ENCODE measurements at places on chromosomes 1 and 21.
A peak's percentile ranks its signal among the peaks of the same experiment; 100 is the strongest.

- DNase-seq = no peak
Measured at GRCh38 chr1:86195281-86195680, 38.7 kb upstream of the COL24A1 start.

DNA sequence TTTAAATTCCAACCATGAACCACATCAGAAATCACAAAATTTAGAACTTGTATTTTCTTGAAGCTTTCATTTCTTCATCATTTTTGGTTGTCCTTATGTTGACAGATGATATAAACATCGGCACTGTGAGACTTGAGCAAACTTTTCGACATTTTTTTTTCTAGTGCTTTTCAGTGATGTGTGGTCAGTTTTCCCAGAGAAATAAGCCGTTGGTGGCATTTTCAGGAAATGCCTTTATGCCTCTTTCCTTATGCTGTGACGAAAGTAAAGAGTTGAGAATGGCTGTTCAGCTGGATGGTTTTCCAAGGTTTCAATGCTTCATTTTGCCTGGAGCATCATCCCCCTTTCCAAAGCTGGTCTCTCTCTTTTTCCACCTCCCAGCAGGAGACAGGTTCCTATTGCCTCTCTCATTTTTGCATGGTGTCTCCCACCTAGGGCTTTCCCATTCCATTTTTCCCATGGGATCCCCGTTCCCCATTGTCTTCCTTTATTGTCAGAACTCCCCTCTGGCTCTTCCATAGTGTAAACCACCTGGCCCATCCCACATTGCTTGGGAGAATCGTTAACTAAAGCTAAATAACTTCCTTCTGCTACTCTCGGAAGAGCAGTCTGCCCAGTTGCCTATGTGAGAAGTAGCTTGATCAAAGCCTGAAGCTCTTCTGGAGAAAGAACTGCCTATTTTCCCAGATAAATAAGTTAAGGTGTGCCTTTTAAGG lies 61.4 kb upstream of the DYNLT5 start:
- DNase-seq = no peak

- DNase-seq = no peak
Measured at GRCh38 chr1:183391863-183392262, 26.3 kb downstream of the NMNAT2 start.

DNA sequence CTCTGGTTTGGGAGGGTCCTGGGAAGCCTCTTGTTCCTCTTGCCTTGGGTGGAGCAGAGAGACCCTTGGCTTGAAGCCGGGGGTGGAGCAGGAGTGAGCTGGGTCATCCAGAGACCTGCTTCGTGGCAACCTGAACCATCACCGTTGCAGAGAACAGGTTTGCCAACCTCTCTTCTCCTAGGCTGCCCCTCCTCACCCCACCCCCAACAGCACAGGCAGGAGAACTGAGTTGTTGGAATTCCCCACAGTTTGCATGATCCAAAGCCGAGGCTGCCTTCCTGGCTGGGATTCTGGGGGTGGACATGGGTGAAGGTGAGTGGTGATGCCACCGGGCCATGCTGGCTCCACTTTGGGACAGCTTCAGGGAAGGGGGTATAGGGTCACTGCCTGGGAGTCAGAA lies 2.2 kb downstream of the WNT4 start:
- DNase-seq = no peak

DNA sequence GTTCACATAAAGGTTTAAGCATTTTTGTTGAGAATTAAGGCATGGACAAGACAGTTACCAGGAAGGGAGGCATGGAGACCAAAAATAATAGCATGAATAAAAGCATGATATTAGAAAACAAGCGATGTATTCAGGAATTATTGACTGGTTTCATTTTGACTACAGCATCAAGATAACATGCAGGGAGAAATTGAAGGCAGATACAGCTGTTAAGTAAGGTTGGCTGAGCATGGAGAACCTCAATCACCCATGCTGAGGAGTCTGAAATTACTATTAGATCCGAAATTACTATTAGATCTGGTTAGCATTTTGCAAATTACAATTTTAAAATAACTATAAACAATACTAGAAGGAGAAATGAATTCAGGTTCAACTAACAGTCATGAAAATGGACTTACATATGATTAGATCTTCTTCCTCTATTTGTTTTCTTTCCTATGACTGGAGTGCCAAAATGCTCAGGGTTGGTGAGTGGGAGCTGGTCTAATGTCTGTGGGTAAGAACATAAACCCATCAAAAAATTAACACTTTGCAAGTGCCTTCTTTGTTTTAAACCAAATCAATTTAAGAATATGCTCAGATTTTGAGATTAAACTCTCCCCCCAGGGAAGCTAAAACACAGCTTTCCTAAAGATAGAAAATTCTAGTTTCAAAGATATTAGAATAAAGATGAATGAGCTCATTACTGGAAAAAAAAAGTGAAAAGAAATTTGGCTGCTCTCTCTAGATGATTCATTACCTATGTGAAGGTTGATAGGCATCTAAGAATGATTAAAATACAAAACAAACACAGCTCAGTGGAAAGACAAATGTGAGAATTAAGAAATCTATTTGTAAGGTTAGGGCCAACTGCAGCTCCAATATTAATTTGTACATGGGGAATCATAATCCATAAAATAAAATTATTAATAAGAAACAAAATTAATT lies 81.7 kb downstream of the ARID4B start:
- no peak for DNase-seq

DNA sequence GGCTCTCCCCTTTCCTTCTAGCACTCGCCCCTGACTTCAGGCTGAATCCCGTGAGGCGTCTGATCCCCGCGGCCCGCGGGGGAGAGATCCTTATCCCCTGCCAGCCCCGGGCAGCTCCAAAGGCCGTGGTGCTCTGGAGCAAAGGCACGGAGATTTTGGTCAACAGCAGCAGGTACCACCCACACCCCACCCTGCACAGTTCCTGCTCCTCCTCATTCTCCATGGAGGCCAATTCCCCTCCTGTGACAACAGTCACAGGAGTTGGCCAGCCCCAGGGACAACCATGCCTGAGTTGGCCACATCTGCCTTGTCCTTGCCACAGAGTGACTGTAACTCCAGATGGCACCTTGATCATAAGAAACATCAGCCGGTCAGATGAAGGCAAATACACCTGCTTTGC lies 20.0 kb downstream of the TMEM81 start:
- no peak for DNase-seq

GRCh38 chr1:53025034-53025768 lies 36.8 kb upstream of the PODN start:
- DNase-seq = no peak

DNA sequence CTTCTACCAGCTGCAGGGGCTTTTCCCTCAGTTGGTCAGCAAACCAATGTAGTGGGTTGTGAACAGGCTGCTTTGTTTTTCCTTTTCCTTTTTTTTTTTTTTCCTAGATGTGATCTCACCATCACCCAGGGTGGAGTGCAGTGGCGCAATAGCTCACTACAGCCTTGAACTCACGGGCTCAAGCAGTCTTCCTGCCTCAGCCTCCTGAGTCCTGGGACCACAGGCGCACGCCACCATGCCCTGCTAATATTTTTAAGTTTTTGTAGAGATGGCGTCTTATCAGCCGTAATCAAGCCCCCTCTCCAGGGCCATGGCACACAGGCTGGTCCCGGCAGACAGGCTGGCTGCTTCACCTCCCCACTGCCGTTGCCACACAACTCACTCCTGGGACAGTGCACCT lies 3.4 kb upstream of the TRIM11 start:
- no peak for DNase-seq

DNA sequence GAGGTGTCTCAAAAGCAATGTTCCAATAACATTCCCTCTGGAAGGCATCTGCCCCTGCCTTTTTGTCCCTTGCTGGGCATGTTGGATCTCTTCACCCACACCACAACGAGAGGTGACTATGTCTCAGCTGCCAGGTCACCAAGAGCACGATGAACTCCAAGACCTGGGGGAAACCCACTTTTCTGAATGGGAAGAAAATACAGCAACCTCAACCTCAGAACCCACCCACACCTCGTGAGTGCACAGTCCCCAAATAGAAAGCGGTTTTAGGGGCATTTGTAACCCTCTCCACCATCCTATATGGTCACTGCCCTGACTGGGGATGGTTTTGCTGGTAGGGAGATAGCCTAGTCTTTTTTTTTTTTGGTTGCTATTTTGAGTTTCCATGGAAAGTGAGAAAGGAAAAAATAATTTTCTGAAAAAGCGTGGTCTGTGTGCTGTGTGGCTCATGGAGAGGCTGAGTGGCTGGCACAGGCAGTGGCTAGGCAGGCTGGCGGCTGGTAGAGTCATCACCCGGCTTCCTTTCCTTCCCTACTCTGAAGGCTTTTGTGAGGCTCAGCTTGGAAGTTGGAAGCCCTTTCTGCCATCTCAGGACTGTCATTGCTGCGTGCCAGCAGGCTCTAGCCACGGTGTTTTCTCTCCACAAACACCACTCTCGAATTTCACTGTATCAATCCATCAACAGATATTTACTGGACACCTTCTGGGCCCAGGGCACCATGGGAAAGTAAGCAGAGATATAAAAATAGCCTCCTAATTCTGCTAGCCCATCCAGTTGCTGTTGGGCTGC lies 15.8 kb downstream of the TSPAN2 start:
- no peak for DNase-seq

DNA sequence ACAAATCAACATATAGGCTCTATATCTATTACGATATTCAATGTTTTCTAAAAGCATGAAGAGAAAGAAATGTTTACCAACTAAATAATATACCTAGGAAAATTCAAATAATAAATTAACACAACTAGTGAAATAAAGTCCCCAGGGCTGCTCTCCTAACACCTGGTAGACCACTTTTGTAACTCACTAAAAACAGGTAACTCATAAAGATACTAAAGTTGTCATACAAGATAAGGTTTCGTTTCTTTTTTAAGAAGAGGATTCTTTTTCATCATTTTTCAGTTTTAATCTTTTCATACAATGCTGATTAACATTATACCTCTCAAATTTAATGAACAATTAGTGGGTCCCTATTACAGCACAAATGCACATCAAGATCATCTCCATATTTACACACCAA lies 99.0 kb downstream of the ZZZ3 start:
- DNase-seq = no peak

DNA sequence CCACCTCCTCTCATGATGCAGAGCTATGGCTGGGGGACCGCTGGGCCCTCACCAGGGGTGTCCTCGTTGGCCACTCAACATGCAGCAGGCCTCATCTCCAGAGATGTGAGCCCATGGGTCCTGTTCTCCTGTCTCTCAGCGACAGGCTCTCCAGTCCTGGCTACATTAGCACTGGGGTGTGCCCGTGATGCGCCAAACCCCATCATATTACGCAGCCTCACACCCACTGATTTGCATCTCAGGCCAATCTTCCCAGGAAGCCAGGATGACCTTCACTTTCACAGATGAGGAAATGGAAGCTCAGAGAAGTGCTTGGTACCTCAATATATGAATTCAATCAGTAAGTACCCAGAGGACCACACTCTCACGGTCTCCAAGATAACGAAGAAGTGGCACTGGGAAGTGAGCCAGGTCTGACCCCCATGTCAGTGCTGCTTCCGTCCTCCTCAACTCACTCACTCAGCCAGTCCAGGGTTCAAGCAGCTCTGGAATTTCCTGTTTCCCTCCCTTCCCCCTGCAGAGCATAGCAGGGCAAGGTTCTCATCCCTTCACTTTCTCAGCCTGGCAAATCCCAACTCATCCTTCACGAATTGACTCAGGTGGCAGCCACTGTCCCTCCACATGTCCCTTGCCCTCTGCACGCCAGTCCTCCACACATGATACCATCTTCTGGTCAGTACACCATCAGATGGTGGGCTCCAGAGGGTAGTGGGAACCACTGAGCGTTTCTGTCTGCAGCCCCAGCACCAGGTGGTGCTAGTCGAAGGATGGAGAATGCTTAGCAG lies 28.9 kb upstream of the EVA1B start:
- no peak for DNase-seq

- no peak for DNase-seq
Measured at GRCh38 chr1:204319027-204319426, 40.7 kb downstream of the PLEKHA6 start.

GRCh38 chr1:18174037-18174436 lies 66.4 kb downstream of the IGSF21 start:
- no peak for DNase-seq

DNA sequence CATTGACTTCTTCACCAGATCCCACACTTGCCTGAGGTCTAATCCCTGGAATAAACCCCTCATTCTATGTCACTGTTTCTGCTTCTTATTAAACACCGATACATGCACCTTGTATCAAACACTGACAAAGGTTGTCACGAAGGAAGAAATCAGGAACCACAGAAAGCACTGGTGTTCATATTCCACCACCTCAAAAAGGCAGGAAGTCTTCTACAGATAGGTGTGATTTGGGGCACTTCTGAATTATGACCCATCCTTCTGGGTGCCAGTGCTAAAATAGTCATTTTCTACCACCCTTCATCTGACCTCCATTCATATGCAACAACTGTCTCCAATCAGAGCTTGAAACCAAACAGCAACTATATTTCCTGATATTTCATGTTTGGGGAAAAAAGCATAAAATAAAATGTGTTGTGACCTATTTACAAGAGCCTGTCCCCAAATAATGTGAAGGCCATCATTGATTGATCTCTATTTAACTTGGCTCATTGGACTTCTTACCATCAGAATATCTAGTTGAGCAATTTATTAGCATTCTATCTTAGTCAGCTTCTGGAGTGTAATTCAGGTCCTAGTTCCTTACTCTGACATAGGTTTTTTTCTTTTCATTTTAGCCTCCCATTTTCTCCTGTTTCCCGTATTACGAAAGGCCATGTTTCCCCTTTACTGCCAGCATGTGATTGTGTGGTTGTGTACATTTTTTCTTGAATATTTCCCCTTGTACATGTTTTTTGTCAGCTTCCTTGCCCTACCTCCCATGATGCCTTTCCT lies 43.1 kb downstream of the DUSP10 start:
- DNase-seq = no peak

GRCh38 chr21:26669215-26669764 lies 96.2 kb upstream of the CYYR1 start:
- DNase-seq = no peak

- DNase-seq = no peak
Measured at GRCh38 chr1:1550591-1551432, 10.4 kb upstream of the TMEM240 start.

DNA sequence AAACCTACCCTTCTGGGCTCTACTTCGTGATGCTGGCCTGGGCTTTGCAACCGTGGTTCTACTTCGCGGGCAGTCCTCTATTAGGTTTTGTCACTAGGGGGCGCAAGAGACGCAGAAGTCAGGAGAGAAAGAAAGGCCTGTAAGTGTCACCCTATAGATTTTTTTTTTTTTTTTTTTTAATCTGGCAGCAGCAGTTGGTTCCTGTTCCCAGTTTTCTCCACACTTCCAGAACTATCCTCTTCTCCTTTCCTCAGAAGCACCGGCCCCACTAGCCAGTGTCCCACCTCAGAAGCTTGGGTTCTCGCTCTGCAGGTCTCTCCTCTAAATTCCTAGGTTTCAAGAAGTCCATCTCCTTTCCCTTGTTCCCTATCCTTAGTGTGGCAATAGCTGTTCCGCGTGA lies 9.1 kb upstream of the LCE2D start:
- peak; percentile 26 for DNase-seq

DNA sequence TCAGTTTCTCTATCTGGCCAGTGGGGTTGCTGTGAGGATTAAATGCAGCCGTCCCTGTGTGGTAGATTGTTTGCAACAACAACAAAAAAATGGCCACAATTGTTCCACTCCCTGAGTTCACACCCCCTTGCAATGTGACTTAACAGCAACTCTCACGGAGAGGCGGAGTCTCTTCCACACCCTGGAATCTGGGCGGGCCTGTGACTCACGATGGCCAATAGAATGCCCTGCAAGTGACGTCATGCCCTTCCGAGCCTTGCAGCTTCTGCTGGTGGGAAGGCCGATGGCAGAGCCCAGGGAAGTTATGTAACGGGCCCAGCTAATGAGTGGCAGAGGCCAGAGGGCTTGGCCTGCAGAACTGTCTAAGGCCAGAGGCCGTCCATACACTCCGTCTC lies 87.9 kb downstream of the RIPK4 start:
- DNase-seq = no peak
